ENCODE measurements at places on chromosomes 7 and 10.
A peak's percentile ranks its signal among the peaks of the same experiment; 100 is the strongest.

DNA sequence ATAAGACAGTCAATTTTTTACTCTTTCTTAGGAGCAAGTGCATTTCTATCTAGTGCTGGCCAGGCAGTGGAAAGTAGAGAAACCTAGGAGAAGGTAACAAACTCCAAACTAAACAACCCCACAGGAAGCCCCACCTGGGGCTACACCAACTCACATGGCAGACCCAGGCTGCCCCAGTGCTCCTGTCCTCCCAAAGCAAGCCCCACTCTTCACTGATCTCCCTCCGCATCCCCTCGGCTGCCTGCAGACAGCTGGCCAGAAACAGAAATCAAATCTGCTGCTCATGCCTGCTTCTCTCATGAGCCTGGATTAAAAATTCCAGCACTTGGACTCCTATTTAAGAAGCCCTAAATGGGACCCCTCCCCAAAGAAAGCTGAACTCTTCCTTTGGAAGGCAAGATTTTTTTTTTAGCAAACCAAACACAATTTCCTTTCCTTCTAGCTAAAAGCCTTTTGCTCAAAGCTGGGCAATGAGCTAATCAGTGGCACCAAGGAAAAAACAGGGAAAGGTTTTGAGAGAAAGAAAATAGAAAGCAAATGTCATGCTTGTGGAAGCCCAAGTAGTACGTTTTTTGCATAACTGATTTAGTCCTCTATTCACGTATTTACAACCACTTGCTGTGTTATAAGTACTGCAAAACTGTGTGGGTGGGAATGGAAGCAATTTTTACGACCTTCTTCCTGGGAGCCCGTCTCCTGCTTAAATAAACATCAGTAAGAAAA, 10.8 kb downstream of the PDE1C start:
- DNase-seq = no peak

GRCh38 chr10:51030480-51030879, 43.8 kb upstream of the PRKG1 start:
- no peak for DNase-seq

GRCh38 chr7:28808796-28809533, 149.2 kb downstream of the TRIL start:
- DNase-seq = no peak

GRCh38 chr10:104040862-104041789, 44.6 kb downstream of the COL17A1 start:
- DNase-seq = no peak

- DNase-seq = no peak
Observed at GRCh38 chr7:134842062-134842461, 62.6 kb downstream of the CALD1 start.

DNA sequence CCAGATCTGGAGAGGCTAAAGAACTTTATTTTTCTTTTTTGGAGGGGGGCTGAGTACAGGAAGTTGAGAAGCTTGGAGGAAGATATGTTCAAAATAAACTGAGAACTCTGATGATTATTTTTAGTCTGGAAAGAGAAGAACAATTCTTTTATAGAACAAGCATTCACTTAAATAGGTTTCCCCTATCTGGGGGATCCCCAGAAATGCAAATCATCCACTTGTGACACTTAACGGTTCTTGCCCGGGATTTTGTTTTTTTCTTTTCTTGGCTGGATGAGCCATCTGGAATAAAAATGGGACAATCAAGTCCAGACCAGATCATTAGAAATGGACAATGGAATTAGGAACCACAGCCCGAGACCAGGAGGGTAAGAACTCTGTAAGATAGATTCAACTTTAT, 95.9 kb upstream of the EGR2 start:
- no peak for DNase-seq

- no peak for DNase-seq
Observed at GRCh38 chr10:61878740-61879068, 22.8 kb upstream of the ARID5B start.

GRCh38 chr7:36217211-36217960, 64.3 kb downstream of the EEPD1 start:
- DNase-seq = no peak

GRCh38 chr7:30252885-30253795, 31.3 kb upstream of the ZNRF2 start:
- no peak for DNase-seq

GRCh38 chr7:17118412-17118811, 180.0 kb upstream of the AHR start:
- DNase-seq = no peak

DNA sequence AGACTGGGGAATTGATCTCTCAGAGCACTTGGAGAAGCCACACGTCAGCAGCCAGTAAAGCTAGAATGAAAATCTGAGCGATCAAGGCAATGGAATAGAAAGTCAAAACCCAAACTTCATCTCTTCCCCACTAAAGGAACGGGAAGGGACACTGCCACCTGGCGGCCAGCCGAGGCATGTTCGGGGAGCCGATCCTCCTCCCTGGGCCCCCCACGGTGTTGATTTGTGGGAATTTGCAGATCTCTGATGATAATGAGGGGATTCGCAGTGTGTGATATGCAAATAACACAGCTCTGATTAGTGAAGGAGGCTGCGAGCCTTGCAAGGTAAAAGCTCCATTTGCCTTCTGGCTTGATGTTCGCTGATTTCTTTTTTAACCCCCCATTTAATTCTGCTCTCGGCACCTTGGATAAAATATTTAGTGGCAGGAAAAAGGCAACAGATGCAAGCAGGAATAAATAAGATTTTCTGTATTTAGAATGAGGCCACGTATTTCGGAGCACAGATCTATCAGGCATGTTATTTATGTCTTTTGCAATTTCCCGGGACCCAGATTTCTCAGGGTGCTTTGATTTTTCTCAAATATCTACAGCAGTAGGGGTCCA, 258.6 kb downstream of the PAXIP1 start:
- DNase-seq = peak; percentile 12

DNA sequence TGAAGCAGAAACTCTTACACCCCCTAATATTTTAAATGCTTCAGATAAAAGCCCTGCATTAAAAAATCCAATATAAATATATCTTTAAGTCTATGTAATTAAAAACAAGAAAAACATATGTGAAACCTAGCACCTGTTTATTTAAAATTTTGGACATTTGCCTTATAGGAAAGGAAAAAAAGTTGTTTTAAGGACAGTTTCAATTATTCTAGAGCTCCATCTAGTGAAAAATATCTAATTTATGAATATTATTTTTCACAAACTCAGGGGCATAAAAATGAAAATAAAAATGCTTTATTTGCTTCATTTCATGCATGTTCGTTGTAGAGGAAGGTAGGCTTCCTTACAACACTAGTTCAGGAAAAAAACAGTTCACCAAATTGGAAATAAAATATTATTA, 26.1 kb downstream of the ENKUR start:
- DNase-seq = no peak

DNA sequence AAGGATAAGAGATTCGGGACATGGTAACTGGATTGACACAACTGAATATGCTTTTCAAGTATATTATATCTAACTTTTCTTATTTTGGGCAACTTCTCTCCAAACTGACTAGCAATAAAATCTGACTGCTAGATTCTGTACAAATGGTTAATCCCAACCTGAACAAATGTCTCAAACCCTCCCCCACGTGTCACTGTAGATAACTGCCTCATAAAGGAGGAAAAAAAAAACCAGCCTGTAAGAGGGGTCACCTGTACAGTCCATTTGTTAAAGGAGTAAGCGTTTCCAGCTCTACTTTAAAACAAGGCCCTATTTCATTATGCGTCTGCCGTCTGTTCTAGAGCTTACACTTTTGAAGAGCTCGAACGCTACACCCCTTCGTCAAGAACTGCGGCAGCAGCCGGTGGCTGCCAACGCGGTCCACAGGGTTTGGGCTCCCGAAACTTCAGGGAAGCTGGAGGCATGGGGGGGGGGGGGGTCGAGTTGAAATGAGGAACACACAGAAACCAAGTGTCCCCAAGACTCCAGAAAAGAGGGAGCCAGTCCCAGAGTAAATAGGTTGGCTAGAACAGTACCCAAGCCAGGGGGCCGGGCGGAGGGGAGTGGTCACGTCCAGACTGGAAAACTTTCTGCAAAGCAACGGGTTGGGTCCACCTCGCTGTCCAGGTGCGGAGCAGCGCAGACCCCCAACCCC, 492 bp downstream of the COG5 start:
- no peak for DNase-seq

DNA sequence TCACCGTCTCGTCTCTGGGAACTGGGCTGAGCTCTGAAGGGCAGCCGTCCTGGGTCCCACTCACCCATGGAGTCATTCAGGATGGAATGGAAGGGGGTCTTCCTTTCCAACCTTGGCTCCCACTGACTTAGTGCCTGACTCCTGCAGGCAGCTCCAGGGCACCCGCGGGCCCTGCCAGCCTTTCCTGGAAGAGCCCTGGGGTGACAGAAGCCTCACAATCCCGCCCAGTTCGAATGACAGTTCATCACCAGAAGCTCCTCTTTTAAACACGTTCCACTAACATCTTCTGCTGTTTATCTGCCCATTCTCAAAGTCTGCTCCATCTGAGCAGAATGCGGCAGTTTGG, 110.6 kb downstream of the TNS3 start:
- no peak for DNase-seq

- DNase-seq = no peak
Observed at GRCh38 chr10:43075612-43076003, 1.3 kb upstream of the RET start.

DNA sequence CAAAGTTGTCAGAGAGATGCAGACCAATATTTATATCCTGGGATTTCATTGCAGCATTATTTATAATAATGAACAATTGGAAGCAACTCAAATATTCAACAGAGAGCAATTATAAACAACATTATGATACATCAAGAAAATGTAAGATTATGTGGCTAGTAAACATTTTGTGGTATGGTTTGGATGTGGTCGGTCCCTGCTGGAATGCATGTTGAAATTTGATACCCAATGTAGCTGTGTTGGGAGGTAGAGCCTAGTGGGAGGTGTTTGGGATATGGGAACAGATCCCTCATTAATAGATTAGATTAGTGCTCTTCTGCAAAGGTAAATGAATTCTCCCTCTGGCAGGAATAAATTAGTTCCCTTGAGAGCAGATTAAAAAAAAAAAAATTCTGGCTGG, 350.9 kb downstream of the ANKRD30A start:
- DNase-seq = no peak

DNA sequence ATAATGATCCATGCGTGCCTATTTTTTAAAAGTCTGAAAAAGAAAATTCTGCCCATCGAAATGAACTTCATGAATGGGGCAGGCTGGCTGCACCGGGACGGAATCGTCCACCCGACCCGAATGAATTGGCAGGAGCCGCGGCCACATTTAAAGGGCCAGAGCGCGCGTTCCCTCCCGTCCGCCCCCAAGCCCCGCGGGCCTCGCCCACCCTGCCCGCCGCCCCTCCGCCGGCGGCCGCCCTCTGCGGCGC, 319 bp upstream of the GATA3 start:
- no peak for DNase-seq

DNA sequence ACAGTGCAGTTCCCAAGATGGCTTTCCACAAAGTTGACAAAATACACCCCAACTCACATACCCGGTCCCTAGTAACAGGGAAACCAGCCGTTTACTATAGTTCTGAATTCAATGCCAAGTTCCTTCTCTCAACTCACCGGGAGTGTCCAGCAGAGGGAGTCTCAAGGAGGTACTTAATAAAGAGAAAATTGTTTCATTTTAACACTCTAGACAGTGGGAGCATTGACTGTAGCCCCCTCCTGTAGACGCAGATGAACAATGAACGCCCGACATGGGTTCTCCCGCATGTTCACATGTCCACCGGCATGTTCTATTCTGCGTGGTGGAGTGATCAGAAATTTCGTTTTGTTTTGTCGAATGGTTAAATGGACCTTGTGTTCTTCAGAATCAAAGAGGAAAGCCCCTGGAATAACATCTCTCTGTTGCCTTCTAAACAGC, 1.9 kb downstream of the HIPK2 start:
- peak; percentile 79 for DNase-seq

DNA sequence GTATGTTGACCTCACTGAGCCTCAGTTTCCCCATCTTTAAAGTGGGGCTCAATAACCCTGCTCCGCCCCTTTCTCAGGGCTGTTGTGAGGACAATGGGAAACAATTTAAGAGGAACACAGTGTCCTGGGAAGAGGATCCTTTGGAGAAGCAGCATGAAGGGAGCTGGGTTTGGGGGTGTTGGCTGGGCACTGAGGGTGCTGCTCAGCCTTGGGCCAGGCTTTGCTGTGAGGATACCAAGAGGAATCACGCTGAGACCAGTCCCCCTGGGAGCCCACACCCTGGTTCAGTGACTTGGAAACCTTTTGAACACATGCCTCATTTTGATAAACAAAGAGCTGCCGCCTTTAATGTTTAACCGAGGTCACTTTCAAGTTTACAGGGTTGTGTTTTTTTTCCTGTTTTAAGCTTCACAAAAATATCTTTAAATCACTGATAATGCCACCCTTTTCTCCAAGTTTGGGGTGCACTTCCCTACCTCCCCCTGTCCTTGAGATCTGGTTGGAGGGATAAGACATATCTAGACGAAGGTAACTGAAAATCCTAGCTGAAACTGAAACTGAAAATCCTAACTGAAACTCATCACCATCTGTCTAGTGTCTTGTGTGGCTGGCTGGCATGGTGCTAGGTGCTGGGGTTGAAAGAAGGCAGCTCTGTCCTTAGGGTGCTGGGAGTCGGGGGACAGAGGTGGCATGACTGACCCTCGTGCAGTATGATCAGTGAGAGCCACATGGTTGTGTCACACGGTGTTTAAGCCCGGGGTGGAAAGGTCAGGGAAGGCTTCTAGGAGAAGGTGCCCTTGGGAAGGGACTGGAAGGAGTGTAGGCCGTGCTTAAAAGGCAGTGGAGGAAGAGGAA, 27.7 kb downstream of the ZNF775 start:
- DNase-seq = peak; percentile 25

DNA sequence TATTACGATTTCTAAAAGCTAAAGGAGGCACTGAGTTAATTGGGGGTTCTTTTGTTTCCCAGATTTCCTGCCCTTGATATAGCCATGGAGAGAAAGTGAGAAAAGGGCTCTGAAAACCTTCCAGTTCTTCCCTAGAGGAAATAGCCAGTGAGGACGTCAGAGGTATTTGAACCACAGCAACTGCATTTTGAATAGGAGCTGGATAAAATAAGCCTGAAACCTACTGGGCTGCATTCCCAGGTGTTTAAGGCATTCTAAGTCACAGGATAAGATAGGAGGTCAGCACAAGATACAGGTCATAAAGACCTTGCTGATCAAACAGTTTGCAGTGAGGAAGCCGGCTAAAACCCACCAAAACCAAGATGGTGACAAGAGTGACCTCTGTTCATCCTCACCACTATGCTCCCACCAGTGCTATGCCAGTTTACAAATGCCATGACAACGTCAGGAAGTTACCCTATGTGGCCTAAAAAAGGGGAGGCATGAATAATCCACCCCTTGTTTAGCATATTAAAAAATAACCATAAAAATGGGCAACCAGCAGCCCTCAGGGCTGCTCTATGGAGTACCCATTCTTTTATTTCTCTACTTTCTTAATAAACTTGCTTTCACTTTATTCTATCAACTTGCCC, 85.1 kb upstream of the FRMD4A start:
- DNase-seq = no peak

DNA sequence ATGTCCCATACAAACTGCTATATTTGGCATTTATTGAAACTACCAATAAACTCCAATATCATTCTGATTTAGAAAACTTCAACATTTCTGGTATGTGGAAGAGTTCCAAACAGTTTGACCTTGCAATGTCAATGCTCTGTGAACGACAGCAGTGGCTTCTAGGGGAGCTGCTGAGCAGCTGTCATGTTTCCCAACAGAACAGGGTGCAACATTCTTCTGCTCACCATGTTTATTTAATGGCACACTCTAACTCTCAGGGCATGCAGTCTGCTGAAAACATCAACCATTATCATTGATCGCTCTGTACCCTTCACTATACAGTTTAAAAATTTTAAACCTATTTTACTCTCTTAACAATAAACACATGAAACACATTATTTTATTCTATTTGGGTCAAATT, 25.9 kb downstream of the LMOD2 start:
- no peak for DNase-seq

- DNase-seq = no peak
Observed at GRCh38 chr7:104979167-104979841, 34.7 kb upstream of the KMT2E start.

Data from NCI-H526 treated with DMSO at 0.1 percent for 48 hours (cell line).